NCI-H2081 treated with DMSO at 0.1 percent for 48 hours (cell line): ENCODE measurements at places on chromosomes 4 and X.

DNA sequence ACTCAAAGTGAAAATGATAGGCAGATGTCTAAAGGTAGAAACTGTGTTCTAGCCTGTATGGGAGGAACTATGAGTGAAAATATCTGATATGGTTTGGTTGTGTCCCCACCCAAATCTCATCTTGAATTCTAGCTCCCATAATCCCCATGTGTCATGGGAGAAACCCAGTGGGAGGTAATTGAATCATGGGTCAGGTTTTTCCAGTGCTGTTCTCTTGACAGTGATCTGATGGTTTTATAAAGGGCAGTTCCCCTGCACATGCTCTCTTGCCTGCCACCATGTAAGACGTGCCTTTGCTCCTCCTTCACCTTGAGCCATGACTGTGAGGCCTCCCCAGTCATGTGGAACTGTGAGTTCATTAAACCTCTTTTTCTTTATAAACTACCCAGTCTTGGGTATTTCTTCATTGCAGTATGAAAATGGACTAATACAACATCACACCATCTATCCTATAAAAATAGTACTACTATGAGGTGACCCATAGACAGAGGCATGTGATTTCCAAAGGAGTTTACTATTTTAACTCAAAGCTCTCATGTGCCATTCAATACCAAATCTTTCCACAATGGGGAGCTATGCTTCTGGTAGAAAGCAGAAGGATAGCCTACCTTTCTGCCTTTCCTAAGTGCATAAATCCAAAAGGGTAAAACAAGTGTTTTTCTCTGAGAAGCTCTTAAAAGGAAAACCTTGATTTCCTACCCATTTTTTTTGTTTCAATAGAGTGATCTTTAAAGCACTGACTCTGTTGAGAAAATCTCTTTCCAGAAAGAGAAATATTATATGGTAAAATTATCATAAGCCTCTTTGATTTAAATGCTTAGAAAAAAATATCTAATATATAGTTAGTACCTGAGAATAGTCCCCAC lies 38.8 kb downstream of the SEC31A start:
- DNase-seq, result no peak

- DNase-seq, result no peak
These were observed 73.6 kb downstream of the C4orf46 start for GRCh38 chr4:158597879-158598596.

GRCh38 chr4:159444678-159445077 lies 341.8 kb downstream of the RAPGEF2 start:
- DNase-seq, result no peak

DNA sequence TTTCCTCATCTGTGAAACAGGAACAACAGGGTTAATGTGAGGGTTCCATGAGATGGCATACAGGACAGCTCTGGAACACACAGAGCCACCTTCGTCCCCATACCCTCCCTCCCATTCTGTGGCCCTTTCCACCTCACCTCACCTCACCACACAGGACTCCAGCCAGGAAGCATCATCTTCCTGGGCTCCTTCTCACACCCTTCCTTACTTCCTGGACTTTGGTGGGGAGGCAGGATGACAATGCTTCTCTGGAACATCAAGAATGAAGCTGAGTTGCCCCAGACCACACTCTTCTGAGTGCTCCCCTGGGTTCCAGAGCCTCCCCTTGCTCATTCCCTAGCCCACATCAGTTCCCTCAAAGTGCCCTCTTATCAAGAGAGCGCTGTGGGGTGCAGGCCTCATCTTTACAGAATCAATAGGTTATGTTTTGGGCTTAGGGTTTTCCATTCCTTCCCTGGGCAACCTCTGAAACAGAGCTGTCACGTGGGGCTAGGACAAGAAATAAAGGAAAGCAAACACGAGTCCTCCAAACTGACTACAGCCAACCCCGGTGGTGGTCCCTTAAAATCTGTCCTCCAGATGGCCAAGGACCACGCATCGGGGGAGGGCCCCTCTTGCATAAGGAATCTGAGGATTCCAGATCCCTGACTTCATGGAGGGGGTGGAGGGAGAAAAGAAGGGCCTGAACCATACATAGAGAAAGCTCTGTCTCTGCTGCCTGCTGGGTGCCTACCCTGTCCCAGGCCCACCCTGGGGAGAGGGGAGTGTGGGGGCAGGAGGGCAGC lies 74.4 kb upstream of the ATP6AP2 start:
- no peak for DNase-seq

DNA sequence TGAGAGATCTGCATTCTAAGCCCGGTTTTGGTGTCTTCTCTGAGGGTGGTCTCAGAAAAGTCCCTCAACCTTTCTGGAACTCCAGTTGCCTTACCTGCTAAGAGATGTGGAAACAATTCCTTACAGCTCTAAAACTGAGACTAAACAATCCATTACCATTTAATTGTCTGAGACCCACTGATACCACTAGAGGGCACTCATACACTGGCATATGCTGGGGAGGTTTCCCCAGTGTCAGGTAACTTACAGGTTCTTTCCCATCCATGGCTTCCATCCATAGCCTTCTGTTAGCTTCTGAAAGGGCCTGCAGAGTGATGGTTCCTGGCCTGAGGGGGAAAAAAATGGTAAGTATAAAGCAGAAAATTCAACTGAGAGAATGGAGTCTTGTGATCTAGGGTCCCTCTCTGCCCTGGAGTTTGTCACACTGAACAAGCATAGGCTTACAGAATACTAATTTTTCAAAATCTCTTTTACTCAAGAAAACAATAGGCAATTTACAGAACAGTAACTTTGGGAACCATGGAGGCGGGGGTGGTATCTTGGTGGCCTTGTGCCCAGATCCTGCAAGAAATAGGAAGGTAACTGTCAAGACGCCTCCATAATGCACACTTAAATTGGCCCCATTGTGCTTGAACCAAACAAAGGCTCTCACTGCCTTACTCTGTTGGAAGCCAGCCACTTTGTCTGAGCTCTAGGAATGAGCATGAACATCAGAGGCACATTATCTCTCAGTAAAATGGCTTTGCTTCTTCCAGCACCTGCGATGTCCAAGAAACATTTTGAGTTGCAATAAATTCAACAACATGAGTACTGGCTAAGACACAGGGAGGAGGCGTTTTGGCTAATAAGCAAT lies 236.1 kb downstream of the OPHN1 start:
- no peak for DNase-seq

DNA sequence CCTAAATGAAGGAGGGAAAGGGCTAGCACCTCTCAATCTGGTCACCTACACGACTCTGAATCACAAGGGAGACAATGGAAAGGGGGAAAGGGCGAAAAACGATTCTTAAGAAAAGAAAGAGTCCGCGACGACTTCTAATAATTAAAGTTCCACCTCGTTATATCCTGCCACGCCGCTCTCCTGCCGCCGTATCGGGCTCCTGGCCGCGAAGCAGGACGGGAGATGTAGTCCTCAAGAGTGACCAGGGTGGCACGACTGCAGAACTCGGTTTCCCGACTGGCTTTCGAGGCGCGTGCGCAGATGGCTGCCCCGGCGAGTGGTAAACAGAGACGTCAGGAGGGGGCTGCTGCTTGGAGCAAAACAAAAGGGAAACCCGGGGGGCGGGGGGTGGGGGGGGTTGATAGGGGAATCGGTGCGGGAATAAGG lies at the start of gene FOXO4:
TSS of gene FOXO4 (plus strand) at position 297 of the 426 bp plus-strand sequence. CDS start 678 bp downstream, outside the sequence.
- DNase-seq, result peak; percentile 57

- DNase-seq, result no peak
These were observed 196.8 kb upstream of the RPS6KA3 start for GRCh38 chrX:20463296-20464075.

DNA sequence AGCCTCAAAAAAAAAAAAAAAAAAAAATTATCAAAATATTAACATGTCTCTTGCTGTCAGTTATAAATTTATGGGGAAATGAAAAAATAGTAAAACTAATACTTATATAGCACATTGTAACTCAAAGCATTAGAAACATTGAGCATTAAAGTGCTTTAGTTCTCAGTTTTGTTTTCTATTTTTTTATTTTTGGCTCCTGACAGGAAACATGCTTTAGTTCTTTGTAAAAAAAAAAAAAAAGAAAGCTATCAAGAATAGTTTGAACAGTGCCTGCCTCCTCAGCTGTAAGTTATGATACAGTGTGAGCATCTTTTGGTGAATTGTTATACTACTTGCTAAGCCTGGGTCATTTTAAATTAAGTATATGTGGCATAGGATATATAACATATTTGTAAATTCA lies 5.1 kb upstream of the CENPC start:
- DNase-seq, result no peak

DNA sequence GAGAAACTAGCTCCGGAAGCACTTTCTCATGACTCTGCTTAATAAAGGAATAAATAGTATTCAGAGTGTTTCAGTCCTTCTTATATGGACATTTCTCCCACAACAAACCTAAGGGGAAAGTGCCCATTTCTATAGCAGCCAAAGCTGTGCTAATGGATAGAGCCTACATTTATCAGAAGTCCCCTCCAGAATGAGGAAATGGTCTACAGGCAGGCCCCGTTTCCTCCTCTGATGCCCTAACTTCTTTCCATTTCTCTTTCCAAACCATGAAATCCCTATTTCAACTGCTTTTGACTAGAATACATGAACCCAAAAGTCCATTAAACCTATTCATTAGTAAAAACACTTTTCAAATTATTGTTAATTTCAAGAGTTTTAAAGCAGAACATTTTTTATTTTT lies 4.5 kb downstream of the ACSL1 start:
- DNase-seq, result no peak

- DNase-seq, result no peak
These were observed 174.9 kb upstream of the MXRA5 start for GRCh38 chrX:3521396-3521795.

GRCh38 chr4:12041828-12042227 lies 613.1 kb upstream of the HS3ST1 start:
- DNase-seq, result no peak

GRCh38 chr4:18075823-18076433 lies 54.4 kb upstream of the LCORL start:
- no peak for DNase-seq

DNA sequence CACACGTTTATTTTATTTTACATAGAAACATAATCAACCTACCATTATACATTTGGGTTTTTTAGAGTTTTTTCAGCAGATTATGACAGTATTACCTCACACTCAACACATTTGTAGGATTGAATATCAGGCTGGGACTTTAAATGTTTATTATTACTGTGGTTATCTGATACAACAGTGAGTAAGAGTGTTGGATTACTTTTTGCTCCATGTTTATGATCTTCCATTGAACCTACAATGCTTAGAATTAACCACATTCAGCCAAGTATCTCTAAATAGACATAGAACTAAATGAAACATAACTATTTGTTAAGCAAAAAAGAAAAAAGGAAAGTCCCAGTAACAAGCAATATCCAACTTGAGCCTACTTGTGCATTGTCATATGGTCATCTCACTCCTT lies 607.4 kb upstream of the PITX2 start:
- no peak for DNase-seq

DNA sequence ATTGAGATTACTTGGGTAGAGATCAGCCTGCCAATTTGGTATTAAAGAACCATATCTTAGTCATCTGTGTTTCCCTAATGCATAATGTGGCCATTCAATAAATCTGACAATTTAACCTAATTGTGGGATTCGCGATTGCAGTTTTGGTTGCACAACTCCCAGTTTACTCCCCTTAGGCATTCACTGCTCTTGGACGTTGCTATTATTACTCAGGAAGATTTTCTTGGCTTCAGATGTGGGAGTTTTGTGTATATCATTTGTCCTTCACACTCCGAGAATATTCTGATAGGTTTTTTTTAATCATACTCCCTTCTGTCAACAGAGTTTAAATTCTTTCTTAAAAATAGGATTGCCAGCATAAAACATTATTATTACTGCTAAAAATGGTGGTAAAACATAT lies 22.0 kb upstream of the TRPC3 start:
- DNase-seq, result no peak

DNA sequence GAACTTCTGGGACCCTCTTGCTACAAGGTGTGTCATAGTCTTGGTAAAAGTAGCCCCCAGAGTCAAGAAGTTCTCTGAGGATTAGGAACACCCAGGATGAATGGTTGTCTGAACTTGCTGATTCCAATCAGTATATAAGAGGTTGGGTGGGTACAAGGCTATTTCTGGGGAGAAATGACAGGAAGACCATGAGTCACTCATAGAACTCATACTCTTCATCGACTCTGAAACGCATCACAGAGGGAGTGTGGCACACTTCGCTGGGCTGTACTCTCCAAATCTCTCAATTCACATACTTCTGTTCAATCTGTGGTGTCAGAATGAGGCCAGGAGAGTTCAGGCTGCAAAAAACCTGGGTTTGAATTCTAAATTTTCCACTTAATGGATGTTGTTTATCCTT lies 193.2 kb upstream of the LEF1 start:
- DNase-seq, result no peak

GRCh38 chrX:125205133-125205917 lies 114.3 kb upstream of the TEX13C start:
- peak; percentile 62 for DNase-seq

DNA sequence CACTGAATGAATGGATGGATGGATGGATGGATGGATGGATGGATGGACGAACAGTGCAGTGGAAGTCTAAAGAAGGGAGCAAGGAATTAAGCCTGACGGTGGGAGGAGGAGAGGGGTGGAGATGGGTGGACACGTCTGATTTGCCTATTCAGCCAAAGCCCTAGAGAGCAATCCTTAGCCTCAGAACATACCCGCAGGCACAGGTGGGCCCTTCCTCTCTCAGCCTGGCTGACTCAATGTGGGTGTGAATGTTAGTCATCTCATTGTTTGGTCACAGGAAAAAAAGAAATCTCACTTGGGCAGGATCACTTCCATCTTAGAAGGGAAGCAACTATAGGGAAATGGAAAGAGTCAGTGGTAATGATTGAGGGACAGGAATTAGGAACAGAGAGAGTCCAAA lies 165.9 kb downstream of the PJA1 start:
- no peak for DNase-seq

- DNase-seq, result no peak
These were observed 62.4 kb downstream of the ANXA10 start for GRCh38 chr4:168154546-168155277.

DNA sequence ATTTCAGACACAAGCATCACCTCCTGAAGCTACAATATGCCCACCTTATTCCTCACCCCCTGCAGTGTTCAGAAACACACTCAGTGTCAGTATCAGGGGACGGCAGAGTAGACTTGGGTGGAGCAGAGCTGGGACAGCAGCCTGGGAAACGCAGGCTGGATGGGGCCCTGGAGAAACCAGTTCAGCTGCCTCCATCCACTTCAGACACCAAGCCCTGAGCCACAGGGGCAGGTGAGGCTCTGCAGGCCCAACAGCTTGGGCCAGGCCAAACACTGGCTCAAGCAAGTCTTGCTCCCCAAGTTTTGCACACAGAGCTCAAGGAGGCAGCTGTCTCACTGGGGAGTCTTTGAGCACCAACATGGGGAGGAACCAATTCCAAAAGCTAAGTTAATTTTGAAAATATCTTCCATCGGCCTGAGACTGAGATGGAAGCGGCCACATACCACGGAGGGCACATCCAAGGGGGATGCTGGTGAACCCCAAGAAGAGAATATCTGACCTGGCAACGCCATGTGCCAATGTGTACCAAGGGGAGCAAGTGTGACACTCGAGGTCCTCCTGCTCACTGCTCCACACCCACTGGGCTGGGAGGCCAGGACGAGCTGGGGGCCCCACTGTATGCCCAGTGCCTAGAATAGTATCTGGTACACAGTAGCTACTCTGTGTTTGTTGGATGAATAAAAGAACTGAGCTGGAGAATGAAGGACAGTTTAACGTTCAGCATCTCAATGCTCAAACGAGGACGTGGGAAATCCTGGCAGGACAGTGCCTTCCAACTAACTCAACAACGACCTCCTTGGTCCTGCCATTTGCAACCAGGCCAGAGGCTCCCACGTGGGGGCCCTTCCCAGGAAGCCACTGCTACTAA lies 45.6 kb downstream of the PPP2R2C start:
- DNase-seq, result no peak
